Right hindlimb (tissue), 1 donor: ENCODE measurements at places on chromosomes 13 and 19.
A peak's percentile ranks its signal among the peaks of the same experiment; 100 is the strongest.

DNA sequence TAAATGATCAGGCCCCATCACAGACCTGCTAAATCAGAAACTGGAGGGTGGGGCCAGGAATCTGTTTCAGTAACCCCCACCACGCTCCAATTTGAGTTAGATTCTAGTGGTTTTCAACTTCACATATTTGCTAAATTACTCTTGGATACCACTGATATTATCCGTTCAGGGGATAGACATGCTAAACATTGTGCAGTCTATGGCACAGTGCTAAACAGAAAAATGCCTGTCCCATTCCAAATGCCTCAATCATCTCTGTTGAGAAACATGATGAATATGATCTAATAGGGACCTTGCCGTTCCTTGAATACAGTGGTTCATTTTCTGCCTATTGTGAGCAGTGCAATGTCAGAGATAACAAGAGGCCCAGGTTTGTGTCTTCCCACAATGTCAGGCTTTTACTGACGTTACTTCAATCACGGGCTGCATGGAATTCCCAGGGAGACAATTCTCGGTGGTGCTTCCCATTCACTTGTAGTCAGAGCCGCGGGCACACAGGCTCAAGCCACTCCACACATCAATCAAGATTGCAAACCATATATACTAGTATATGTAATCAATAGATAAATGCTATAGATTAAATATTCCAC, 52.7 kb downstream of the MYO16 start:
- DNase-seq: no peak

- DNase-seq: no peak
Measured at GRCh38 chr13:106573284-106573846, 5.4 kb upstream of the ARGLU1 start.

DNA sequence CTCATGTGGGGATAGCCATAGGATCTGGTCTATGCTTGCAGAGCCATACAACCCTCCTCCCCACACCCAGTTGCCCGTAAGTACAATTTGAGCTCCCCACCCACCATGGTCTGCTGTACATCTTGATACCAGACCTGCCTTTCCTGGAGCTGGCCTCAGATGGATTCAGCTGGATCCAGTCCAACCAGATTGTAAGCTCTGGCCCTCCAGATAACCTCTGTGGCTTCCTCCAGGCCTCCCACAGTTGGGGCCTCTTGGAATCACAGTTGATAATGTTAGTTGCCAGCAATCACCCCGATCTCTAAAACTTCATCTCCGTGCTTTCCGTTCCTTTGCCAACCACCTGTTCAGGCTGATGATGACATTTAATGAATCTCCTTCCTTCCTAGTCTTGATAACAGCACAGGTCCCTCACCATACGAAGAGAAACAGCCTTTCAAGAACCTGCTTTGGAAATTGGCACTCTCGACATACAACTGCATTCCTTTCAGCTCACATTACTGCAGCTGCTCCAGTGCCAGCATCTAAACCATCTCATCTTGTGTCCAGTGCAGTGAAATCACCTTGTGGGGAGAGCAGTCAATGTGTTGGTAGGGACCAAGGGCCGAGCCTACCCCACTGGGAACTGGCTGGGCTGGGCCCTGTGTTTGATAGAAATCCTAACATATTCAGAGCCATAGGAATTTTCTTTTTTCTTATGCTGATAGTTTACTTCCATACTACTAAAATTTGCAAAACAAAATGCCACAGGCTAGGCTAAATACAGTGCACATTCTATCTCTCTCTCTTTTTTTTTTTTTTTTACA, 15.1 kb upstream of the FOXO1 start:
- DNase-seq: peak; percentile 48

DNA sequence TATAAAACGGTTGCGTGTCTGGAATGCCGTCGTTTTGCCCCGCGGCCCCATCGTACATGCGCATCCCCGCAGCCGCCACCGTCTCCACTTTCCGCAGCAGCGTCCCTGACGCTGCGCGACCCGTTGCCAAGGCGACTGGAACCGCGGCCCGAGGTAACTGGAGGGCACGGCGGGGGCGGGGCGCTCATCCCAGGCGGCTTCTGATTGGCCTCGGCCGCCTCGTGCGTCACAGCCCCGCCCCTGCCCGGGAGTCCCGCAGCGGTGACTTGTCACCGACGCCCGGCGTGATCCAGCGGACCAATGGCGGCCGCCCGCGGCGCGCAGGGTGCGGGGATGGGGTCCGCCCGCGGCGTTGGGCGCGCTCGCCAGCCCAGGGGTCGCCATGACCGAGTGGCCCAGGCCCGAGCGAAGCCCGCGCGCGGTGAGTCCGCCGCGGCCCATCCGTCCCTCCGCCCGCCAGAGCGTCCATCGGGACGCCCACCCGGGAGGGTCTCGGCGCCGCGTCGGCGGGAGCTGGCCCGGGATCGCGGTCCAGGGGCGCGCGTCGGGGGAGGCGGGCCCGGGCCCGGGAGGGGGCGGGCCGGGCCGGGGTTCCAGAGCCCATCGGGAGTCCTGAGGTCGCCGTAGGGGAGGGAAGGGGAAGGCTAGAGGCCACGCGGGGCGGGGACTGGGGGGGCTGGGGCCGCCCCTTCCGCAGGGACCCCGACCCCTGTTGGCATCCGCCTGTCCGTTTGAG, at the start of gene ZSCAN1:
Gene ZSCAN1 (plus strand): TSS at position 285 of the 736 bp plus-strand sequence. CDS start 3,812 bp downstream, outside the sequence.
- peak; percentile 96 for DNase-seq

- DNase-seq: no peak
Measured at GRCh38 chr13:104491916-104492315, 1425.7 kb upstream of the SLC10A2 start.

DNA sequence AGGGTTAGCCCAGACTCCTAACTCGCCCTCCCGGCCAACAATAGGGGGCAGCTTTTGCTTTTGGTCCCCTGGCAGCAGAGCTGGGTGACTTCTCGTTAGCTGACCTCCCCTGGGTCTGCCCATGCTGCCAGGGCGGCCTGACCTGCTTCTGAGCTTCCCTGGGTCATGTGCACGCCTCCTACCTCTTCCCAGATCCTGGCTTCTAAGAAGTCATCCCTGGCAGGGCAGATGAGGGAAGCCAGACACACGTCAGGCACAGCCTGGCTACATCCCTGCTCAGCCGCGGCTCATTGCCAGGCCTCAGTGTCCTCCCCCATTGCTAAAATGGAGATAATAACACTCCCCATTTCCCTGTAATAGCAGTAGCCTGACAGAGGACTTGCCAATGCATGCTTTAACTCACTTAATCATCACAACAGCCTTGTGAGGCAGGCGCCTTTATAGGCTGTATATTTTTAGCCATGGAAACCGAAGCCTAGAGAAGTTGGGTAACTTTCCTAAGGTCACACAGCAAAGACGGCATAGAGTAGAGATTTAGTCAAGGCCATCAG, 2.1 kb downstream of the KCNK6 start:
- DNase-seq: no peak

- no peak for DNase-seq
Measured at GRCh38 chr13:42485272-42485671, 88.7 kb upstream of the TNFSF11 start.

DNA sequence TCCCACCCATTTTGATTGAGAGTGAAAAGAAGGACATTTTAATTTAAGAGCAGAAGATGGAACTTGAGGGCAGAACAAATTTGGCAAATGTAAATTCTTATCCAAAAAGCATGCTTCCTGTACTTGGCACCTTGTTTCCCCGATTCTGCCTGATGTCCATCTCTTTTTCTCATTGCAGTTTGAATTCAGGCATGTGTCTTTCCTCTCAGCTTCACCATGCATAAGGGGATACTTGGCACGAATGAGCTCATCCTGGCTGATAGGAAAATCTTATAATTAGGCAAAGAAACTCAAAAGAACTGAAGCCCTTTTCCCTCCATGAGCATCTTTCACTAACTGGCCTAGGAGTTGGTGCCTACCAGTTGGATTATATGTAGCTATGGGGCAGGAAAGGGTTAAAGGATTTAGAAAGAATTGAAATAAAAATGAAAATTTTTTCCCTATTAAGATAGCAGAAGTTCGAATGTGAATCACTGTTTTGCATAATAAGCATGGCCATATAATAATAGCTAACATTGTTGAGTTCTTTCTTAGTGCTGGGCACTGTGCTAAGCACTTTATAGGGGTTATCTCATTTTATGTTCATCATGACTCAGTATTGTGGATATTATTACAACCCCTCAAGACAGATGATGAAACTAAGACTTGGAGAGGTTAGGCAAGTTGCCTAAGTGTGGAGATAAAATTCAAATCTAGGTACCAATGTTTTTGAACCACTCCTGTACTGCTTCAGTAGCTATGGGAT, 386.6 kb downstream of the KCNRG start:
- no peak for DNase-seq

- DNase-seq: no peak
Measured at GRCh38 chr13:84431646-84432045, 549.4 kb upstream of the SLITRK1 start.

GRCh38 chr19:42270346-42271044, 1.4 kb downstream of the CIC start:
- DNase-seq: peak; percentile 39

DNA sequence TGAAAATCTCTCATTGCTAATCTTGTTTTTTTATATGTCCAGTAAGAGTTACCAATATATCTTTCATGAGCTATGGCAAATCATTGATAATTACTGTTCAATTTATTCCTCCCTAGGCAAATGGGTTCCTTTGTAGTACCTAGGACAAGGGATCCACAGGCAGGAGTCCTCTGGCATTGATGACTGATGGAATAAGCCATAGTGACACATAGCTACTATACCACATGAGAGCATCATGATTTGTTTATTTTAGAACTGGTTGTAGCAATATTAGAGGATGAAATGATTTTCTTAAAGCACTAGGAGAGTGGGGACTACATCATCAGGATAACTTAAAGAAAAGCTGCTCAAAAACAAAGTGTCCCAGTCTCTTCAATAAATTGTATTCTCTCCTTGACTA, 21.7 kb upstream of the MAB21L1 start:
- DNase-seq: no peak

DNA sequence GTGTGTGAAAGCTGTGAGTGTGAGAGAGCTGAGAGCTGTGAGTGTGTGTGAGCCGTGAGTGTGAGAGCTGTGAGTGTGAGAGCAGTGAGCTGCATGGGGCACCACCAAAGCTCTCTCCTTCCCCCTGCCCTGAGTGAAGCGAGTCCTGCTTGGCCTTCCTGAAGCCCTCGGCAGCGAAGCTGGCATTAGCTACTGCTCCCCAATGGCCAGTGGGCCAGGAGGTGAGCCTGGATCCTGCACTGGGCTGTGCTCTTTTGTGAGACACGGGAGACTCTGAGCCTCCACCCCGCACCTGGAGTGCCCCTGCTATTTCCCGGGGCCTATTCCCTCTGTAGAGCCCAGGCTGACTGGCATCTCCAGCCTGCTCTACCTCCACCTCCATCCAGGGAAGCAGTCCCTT, 51.5 kb downstream of the HSPH1 start:
- no peak for DNase-seq

DNA sequence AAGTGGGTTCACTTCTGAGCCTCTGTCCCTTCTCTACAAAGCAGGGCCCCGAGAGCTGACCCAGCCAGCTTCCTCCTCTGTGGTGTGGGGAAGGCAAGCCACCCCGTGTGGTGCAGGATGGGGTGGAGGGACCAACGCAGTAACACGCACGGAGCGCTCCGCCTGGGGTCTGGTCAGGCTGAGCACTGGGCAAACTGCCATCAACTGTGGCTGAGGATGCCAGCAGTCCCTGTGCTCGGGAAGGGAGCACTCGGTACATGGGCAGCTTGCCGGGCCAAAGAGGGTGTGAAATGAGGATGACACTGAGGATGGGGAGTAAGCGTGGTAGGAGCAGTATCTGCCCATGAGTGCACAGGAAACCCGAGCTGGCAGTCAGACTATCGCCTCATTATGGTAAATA, 7.6 kb upstream of the GMIP start:
- DNase-seq: no peak

- no peak for DNase-seq
Measured at GRCh38 chr13:30196025-30196424, 111.3 kb downstream of the KATNAL1 start.

DNA sequence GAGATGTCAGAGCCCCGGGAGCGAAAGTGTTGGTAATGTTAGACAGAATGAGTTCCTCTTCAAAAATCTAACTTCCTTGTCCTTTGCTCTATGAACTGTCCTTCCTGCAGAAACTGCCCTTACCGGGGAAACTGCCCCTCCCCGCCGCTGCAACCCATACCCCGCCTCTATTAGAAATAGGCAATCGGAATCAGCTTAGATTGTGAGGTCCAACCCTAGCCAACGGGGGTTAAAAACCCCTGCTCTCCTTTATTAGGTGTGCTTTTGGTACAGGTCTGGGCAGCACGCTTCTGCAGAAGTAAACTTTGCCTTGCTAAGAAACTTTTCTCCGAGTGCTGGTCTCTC, 11.5 kb upstream of the CAPNS1 start:
- no peak for DNase-seq

- no peak for DNase-seq
Measured at GRCh38 chr13:99746637-99747402, 224.7 kb downstream of the ZIC5 start.
